ENCODE measurements at places on chromosomes 16 and 17. TPM values are rescaled to one million over a fixed set of nuclear protein-coding genes. Genes with fewer than 3 reads are reported as not detected.
A peak's percentile ranks its signal among the peaks of the same experiment; 100 is the strongest.

G6PC1 gene
- 2.9 TPM for polyA plus RNA-seq

GRCh38 chr16:73364413-73364812, 316.5 kb upstream of the ZFHX3 start:
- no peak for DNase-seq

KRTAP1-5 gene
- polyA plus RNA-seq, result not detected

CFAP119 gene
- 7.5 TPM for polyA plus RNA-seq

NTN1 gene
- 5.6 TPM for polyA plus RNA-seq

SLC35G6 gene
- not detected for polyA plus RNA-seq

MFAP4 gene
- 182 TPM for polyA plus RNA-seq

DNA sequence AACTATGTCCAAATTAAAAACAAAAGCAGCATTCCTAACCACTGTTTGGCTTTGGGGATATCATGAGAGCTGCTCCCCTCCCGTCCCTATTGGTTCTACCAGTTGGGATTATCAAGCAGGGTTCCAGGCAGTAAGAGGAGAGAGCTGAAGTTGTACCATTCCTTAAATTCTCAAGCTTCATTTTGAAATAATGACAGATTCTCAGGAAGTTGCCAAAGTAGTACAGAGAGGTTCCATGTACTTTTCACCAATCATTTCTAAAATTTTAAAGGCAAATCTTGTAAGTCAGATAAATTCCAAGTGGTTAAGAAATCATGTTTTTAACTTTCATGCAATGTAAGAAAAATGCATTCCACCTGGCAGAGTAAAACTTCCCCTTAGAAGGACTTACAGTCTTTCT, 36.9 kb downstream of the TEX2 start:
- DNase-seq, result no peak

GRCh38 chr17:9938764-9939163, 33.7 kb upstream of the RCVRN start:
- DNase-seq, result no peak

DNA sequence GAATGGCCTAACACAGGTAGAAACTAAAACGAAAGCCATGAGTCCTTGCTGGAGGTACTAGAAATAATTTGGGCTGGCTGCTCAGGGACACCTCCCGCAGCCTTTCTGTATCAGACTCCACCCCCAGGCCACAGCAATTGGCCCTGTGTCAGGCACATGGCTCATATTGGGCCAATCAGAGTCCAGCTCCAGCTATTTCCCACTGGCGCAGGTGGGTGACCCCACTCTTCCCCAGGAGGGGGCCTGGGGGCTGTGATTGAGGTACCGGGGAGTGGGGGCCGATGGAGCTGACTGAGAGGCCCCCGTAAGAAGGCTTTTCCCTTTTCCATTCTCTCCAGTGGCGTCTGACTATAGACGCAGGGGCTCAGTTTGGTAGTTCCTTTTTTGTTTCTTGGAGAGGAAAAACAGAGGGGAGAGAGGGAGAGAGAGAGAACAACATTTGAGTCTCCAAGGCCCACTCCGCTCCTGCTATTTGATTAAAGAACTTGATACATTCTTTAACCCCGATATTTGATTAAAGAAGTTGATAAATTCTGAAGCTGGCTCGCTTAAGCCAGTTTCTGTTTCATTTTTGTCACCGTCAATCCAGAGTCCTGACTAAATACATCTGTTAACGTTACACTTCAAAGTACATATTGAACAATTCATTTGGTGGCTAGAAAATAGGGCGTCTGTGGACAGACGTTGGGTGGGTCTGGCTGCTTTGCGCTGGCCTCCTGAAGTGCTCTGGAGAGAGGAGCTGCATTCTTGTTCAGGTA, 26.3 kb downstream of the FOXL1 start:
- no peak for DNase-seq

- DNase-seq, result no peak
Observed at GRCh38 chr16:72760581-72760980, 287.3 kb downstream of the ZFHX3 start.

GAST gene
- polyA plus RNA-seq, result not detected

SEC14L1 gene
- polyA plus RNA-seq, result 52.7 TPM

BICDL2 gene
- polyA plus RNA-seq, result 7.7 TPM

DNA sequence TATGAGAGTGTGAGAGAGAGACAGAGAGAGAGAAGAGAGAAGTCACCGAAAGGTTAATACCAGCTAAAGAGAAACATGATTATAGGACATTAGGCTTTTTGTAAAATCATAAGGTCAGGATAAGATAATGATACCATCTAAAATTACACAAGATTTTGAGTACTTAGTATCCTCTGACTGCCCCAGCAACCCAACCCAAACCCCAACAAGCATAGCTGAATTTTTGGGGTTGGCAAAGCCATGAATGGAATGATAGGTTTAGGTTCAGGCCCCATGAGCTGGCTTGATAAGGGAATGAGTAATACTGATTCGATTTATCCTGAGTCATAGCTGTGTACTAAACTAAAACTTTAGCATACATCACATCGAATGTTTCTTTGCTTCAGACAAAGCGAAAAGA, 259.5 kb downstream of the IRX3 start:
- no peak for DNase-seq

DNA sequence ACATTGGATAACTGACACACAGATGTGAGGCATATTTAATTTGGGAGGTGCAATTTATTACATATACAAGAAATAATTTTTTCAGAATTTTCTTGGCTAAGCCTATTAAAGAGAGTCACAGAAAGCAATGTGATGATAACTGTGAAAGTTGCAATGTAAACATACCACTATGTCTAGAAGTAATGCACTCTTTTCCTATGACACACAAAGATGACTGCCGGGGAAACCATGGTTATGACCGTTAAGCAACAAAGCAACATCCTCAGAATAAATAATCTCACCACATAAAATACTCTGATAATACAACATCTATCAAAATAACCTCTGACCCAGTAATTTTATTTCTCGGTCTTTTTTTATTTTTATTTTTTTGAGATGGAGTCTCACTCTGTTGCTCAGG, 10.5 kb upstream of the QRICH2 start:
- no peak for DNase-seq

- peak; percentile 46 for DNase-seq
Observed at GRCh38 chr17:27954548-27955495, 61.7 kb upstream of the LYRM9 start.

DNA sequence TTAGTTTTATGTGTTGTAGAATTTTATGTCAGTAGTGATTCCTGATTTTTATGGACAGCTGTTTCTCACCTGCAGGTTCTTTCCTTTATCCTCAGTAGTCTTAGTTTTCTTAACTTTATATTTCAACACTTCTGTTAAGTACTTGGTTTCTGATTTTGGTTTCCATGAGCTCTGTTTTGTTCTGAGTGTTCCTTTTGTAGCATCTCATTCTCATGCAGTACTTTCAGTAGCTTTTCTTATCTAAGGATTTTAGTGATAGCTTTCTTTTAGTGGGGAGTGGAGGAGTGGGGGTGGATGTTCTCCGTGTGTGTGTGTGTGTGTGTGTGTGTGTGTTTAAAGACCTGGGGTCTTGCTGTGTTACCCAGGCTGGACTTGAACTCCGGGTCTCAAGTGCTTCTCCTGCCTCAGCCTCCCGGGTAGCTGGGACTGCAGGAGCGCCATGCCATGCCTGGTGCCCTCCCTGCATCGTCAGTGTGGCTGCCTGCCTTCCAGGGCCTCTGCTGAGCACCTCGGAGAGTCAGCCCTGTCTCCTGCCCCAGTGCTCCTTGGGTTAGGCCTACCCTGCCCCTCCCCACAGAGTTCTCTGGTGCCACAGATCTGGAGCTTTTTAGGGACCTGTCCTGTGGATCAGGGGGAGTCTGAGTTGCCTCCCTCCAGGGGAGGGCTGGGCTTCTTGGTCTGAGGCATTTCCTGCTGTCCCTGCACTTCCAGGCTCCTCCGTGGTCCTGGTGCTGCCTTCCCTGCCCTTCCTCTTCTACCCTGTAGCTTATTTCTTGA, 4.3 kb upstream of the ZNF750 start:
- no peak for DNase-seq

- no peak for DNase-seq
Observed at GRCh38 chr16:53495325-53495724, 7.7 kb downstream of the AKTIP start.

GRCh38 chr16:70746708-70747424, 54.1 kb downstream of the VAC14 start:
- DNase-seq, result no peak

GRCh38 chr17:65557349-65558310, 3.8 kb downstream of the AXIN2 start:
- no peak for DNase-seq

DNA sequence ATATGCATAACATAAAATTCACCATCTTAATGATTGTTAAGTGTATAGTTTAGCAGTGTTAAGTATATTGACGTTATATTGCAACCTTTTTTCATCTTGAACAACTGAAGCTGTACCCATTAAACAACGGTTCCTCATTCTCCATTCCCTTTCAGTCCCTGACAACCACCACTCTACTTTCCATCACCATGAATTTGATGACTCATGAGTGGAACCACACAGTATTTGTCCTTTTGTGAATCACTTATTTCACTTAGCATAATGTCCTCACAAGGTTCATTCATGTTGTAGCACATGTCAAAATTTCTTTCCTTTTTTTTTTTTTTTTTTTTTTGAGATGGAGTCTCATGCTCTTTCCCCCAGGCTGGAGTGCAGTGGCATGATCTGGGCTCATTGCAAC, 46.0 kb downstream of the HOXB1 start:
- DNase-seq, result no peak

DNA sequence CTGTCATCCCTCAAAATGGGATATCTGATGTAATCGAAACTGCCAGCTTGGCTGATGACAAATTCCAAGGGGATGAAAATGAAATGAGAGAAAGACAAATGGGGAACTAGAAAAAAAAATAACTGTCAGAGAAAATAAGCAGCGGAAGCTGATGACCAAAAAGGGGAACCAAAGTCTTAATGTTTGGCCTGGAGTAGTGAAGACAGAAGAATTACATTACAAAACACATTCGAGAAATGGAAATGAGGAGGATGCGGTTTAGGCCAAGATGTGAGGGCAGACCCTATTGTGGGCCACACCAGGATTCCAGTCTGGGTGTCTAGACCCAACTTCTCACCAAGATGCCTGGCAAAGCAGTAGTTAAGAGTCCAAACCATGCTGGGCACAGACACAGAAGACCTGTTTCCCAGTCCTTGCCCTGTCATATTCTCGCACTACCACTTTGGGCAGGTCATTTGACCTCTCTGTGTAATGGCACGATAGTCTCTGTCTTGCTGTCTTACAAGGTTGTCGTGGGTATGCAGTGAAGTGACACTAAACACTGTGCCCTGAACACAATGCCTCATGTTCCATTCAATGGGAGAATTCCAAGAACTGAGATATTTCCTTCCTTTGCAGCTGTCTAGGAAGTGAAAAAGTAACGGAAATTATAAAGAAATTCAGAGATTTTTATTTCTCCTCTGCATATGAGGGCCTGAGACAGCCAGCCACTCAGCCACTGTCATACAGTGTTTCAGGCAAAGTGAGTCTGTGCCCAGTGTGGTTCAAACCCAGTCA, 12.3 kb upstream of the CCL2 start:
- no peak for DNase-seq

GJC1 gene
- 32.4 TPM for polyA plus RNA-seq

SCARF1 gene
- 5.3 TPM for polyA plus RNA-seq

TMEM114 gene
- polyA plus RNA-seq, result not detected

- no peak for DNase-seq
Observed at GRCh38 chr16:76459111-76459510, 181.9 kb downstream of the CNTNAP4 start.

FGF11 gene
- polyA plus RNA-seq, result 5.6 TPM

STH gene
- not detected for polyA plus RNA-seq

All from left renal pelvis (tissue), 4 donors.